ENCODE measurements at places on chromosomes 2 and 18.

DNA sequence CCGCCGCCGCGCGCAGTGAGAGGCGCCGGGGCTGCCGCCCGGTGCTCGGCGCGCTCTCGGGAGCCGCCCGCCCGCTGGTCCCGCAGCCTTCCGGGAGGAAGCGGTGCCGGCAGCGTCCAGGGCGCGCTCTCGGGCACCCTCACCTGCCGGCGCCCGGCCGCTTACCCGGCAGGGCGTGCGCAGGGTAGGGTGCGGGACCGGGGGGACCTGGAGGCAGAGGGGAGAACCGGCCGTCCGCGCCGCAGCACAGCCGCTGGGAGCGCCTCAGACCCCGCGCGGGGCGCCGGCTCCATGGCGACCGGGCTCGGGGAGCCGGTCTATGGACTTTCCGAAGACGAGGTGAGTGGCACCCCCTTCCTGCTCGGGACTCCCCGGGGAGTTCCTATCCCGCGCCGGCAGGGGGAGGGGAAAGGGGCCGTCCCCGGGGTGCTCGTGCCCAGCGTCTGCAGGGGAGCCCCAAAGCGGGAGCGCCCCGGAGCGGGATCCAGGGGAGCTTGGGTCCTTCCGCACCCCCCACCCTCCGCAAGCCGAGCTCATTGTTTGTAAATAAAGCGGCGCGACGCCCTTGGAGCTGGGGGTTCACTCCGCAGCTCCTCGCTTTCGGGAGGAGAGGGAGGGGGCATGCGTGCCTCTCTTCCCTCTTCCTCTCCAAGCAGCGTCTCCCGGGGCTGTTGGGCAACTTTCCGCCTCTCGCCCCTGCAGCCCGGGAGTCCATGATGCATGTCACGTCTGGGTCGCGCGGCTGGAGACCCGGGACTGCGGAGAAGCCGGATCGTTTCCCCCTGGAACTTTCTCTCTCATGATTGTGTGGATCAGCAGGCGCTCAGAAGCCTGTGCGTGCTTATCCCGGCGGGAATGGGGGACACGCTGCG lies 580 bp downstream of the NEDD4L start:
- peak; percentile 50 for DNase-seq

- no peak for DNase-seq
Measured at GRCh38 chr2:33135645-33136044, 188.9 kb downstream of the LTBP1 start.

- no peak for DNase-seq
Measured at GRCh38 chr18:48671561-48671945, 132.7 kb downstream of the CTIF start.

DNA sequence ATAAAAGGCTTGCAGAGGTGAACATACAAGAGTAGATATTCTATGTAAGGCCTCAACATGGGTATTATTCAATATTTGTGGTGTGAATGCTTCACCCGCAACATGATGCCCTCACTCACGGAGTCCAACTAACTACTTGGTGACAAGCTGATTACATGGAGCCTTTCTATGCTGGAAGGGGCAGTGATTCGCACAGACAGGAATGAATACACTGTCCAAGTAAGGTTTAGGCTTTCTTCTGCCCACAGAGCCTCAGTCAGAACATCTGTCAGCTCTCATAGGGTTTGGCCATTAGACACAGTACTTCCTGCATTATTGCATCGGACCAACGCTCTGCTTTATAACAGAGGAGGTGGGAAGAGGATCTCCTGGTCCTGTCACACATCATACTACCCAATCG lies 80.3 kb upstream of the SLC35G4 start:
- DNase-seq, result no peak

DNA sequence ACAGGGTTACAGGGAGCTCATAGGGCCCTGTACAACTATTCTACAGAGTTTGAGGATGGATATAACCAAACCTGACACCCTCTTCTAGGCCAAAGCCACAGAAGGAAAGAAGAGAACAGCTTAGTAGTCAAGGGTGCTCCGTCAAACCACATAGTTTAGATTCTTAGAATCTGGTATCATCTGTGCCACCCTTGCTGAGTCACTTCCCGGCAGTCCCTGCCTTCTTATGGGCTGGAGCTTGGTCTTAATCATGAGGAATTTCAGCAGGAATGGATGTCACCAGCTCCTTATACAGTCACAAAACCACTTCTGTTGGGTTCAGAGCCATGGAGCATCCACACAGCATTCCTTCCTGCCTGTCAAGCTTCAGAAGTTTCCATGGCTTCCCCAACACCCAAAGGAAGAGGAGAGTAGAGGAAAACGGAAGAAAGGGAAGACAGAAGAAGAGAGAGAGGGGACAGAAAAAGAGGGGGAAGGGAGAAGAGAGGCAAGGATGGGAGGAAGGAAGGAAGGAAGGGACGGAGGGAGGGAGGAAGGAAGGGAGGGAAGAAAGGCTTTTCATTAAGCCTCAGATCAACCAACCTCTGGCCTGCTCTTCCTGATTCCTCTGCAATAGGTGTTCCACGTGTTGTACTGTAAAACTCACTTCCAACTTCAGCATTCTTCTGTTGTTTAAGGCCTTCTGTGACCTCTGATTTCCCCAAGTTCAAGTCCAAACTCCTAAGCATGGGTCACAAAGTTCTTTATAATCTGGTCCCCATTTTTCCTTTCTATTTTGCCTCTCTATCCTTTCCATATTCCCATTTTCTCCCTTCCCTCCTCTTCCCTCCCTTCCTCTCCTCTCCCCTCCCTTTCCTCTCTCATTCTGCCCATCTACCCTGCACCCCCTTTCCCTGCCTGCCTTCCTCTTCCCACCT lies 246.1 kb upstream of the TNP1 start:
- no peak for DNase-seq

DNA sequence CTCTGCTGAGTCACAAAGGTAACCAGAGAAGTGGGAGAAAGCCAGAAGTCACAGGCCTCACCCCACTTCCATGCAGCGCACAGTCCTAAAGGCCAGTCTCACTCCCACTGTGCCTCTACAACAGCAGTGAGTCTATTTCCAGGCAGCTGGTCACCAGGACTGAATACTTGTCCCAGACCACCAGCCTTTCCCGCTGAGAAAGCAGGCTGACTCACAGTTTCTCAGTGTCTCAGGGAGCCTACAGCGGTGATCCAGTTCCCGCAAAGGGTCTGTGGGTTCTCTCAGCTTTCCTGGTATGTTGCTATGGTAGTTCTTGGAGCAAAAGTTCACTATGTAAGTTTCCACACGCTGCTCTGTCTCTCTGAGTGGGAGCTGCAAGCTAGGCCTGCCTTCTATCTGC lies 622.5 kb downstream of the RNF144A start:
- DNase-seq, result no peak

GRCh38 chr2:145199827-145200706 lies 680.1 kb upstream of the ZEB2 start:
- no peak for DNase-seq

DNA sequence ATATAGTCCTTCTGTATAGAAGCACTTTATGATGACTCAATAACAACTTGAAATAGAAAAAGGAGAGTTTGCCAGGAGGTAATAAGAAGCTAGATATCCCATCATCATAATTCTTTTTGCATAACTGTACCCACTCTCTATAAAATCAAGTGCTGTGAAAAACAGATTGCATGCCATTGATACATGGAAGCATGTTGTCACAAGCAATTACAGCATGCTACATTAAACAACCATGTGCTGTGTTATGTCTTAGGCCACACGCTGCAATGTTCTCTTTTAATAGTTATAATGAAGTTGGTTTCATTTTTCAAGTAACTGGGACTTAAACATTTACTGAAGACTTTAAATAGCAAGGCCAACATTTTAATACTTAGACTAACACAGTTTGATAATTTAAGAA lies 264.2 kb downstream of the RPRM start:
- no peak for DNase-seq

- DNase-seq, result no peak
Measured at GRCh38 chr2:127552336-127552735, 16.9 kb downstream of the MYO7B start.

DNA sequence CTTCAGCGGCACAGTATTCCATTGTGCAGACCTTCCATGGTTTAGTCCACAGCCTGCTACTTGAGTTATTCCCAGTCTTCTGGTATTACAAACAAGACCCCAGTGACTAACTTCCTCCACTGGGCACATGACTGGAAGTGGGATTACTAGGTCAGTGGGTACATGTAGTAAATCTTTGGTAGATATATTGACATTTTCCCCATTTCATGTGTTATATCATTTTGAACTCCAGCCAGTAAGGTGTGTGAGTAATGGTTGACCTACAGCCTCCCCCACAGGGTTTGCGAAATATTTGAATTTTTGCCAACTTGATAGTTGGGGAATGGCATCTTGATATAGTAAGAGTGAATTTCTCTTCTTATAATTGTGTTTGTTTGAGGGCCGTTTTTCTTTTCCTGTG lies 58.8 kb downstream of the RNF144A start:
- no peak for DNase-seq

GRCh38 chr2:45681675-45682074 lies 30.2 kb downstream of the PRKCE start:
- peak; percentile 30 for DNase-seq

- no peak for DNase-seq
Measured at GRCh38 chr2:160319700-160320099, 119.6 kb upstream of the ITGB6 start.

GRCh38 chr2:140761807-140762206 lies 1369.0 kb downstream of the LRP1B start:
- no peak for DNase-seq

GRCh38 chr2:18065249-18065648 lies 186.8 kb downstream of the KCNS3 start:
- no peak for DNase-seq

DNA sequence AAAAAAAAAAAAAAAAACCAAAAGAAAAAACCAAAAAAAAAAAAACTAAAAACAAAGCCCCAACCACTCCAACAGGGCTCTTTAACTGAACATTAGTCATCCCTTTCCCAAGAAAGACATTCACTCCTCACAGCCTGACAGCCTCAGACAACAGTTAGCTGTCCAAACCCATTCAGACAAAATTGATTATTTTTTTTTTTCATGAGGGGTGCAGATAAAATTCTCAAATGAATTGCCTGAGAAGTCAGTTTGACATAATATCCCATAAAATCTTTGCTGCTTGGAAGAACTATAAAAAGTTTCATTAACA lies 206.1 kb upstream of the REV1 start:
- DNase-seq, result no peak

- DNase-seq, result no peak
Measured at GRCh38 chr18:11591957-11592356, 17.4 kb upstream of the SLC35G4 start.

DNA sequence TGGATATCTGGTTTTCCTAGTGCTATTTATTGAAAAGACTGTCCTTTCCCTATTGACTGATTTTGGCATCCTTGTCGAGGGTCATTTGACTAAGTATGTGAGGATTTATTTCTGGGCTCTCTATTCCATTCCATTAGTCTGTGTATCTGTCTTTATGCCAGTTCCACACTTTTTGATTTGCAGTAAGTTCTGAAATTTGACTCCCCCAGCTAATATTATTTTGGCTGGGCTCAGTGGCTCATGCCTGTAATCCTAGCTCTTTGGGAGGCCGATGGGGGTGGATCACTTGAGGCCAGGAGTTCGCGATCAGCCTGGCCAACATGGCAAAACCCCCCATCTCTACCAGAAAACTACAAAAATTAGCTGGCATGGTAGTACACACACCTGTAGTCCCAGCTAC lies 46.8 kb upstream of the GAREM2 start:
- DNase-seq, result no peak

GRCh38 chr2:21228041-21228895 lies 104.5 kb downstream of the TDRD15 start:
- DNase-seq, result no peak

- no peak for DNase-seq
Measured at GRCh38 chr2:73307720-73308119, 14.4 kb upstream of the EGR4 start.

DNA sequence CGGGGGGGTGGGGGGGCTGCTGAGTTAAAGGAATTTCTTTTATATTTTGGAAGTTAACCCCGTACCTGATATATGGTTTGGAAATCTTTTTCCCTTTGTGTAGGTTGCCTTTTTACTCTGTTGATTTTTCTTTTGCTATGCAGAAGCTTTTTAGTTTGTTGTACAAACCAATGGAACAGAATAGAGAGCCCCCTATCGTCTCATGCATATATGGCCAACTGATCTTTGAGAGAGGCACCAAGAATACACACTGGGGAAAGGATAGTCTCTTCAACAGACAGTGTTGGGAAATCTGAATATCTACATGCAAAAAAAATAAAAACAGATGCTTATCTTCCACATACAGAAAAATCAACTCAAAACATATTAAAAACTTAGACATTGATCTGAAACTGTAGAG lies 647.8 kb upstream of the KLHL29 start:
- no peak for DNase-seq

DNA sequence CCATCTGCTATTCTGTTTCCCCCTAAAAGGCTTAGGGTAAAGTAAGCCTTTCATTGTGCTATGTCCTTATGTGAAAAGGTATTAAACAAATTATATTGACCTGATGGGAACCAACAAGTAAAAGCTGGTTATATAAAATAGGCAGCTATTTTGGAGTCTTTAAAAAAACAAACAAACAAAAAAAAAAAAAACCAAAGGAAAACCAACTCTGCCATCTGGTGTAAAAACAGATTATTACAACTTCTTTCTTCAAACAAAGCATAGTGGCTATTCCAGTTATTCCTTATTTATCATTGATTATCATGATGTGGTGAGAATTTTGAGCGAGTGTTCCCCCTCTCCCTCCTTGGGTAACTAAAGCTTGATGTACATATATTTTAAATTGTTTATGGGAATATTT lies 122.3 kb upstream of the FHL2 start:
- no peak for DNase-seq

- no peak for DNase-seq
Measured at GRCh38 chr18:73887801-73888200, 259.8 kb downstream of the FBXO15 start.

DNA sequence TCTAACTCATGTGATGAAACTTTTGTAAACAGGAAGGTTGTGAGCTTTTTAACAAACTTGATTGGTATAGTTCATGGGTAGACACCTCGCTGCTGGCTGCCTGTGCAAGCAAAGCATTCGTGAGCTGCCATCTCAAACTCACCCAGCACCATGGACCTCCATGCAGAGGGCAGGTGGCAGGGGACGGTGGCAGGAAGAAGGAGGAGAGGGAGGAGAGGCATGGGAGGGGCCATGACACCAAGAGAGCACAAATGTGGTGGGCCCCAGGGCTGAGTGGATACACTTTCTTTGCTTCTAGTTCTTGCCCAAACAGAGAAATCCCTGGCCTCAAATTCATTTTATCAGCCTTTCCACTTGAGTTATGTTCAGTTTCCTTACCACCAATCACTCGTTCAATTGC lies 29.1 kb downstream of the AFG3L2 start:
- no peak for DNase-seq

- DNase-seq, result no peak
Measured at GRCh38 chr2:120469426-120469825, 123.5 kb downstream of the INHBB start.

GRCh38 chr2:128260239-128261138 lies 58.2 kb downstream of the HS6ST1 start:
- peak; percentile 67 for DNase-seq
